Activated CD4-positive, alpha-beta memory T cell treated with anti-CD3 and anti-CD28 coated beads, Interleukin-2, amount 10 ng/mL, durations not matched to agents 7 days and 5 days (primary cell): ENCODE measurements at places on chromosomes 3 and 15.
A peak's percentile ranks its signal among the peaks of the same experiment; 100 is the strongest.

DNA sequence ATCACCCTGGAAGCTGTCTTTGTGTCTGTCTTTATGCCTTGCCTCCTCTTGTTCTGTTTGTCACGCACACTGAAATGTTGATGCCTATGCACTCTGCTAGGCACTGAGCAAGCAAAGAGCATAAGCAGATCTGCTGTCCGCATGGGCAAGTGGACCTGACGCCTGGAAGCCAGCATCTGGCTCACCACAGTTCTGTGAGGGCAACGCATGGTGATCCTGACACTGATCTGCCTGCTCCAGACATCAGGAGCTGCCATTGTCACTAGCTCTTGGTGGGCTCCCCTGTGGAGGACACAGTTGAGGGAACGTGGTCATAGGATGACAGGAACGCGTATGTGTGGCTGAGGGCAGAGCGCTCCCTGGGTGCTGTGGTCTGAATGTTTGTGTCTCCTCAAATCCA lies 234.6 kb downstream of the ADAMTS17 start:
- H3K4me3 ChIP-seq, result no peak overlapping the region
- H3K27ac ChIP-seq, result no peak overlapping the region
- H3K4me1 ChIP-seq, result peaks cover 17% of the 10 kb centered on the region
- H3K27me3 ChIP-seq, result no peaks in the 10 kb centered on the region
- DNase-seq, result no peak
- H3K36me3 ChIP-seq, result no peaks in the 10 kb centered on the region

DNA sequence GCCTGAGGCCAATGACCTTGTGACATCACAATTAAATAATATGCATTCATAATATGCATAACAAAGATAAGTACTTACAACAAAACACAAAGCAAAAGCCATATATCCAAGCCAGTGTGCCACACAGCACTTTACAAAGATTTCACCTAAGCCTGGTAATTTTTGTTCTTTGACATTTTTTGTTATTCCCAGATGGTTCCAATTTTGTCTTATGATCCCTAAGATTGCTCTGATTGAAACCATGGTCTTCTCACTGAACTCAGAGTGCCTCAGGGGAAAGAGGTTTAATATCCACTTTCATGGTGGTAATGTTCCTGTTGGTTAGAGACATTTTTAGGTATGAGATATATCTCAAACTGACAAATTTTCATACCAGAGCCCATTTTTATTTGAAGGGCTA lies 29.1 kb downstream of the RETNLB start:
- no peak for DNase-seq
- no peaks in the 10 kb centered on the region for H3K4me1 ChIP-seq
- H3K4me3 ChIP-seq, result no peak overlapping the region
- peaks cover 1% of the 10 kb centered on the region for H3K27me3 ChIP-seq
- H3K27ac ChIP-seq, result no peak overlapping the region

DNA sequence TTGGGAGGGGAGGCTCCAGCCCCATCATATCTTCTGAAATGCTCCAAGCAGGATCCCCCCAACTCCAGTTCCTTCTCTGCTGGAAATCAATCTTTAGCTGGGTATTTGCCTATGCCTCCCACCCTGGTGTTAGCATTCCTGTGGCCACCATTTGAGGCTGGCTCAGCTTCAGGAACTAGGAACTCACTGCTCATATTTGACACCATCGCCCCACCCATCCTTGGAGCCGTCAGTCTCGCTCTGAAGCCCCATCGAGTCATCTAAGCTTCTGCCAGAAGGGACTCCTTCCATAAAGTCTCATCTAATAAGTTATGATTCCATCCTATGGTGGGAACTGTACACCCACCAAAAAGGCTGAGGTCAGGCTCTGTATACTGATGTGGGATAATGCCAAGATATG lies 26.4 kb downstream of the PRKCD start:
- peaks cover 5% of the 10 kb centered on the region for H3K4me1 ChIP-seq
- H3K4me3 ChIP-seq, result no peak overlapping the region
- no peak for DNase-seq
- H3K27me3 ChIP-seq, result no peaks in the 10 kb centered on the region

DNA sequence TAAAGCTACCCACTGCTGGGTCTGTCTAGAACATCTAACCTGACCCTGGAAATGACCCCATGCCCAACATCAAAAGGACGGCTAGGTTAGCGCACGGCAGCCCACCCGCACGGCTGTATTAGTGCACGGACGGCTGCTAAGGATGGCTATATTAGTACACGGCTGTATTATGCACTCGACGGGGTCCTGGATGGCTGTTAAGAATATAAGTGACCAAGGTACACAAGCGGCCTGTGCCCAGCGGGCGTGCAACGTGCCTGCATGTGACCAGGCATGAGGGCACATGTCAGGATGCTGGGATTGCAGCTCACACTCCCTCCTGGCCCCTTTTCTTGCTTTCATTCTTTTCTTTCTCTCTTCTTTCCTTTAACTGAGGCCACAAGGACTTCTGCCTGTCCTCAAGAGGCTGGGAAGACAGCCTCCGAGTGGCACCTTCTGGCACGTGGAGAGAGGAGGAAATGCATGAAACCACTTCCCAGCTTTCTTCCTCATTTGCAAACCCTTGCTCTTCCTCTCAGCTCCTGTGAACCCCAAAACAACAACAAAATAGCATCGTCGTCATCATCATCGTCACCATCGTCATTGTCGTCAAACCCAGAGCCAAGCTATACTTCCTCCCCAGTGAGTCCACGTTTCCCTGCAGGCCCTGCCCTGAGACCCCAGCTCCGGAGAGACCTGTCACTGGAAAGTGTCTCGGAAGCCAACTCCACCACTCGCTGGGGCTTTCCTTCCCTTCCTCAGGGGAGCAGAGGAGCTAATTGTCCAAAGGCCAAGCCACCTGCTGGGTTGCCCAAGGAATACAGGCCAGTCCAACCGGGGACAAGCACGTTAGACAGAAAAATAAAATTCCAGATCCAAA lies 101.8 kb downstream of the CHSY1 start:
- peaks cover 8% of the 10 kb centered on the region for H3K27me3 ChIP-seq
- no peak for DNase-seq
- no peak overlapping the region for H3K4me3 ChIP-seq
- H3K4me1 ChIP-seq, result peaks cover 48% of the 10 kb centered on the region
- H3K36me3 ChIP-seq, result no peaks in the 10 kb centered on the region
- no peak overlapping the region for H3K27ac ChIP-seq

DNA sequence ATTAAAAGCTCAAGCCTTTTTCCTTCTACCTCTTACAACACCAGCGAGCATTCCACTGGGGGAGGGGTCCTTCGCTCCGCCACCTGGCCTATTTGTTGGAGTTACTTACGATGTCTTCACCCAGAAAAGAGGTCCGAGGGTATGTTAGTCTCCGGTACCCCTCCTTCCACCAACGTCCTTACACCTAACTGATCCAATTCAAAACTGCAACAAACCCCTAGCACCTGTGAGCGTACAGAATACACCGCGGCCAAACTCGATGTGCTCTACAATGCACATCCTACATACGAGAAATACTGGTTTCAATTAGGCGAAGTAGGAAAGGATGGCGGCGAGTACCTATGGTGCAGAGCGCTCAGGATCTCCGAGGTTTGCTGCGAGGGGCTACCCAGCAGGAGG lies 944 bp downstream of the SLITRK3 start:
- H3K4me1 ChIP-seq, result peaks cover 2% of the 10 kb centered on the region
- H3K27ac ChIP-seq, result no peak overlapping the region
- no peak for DNase-seq
- no peaks in the 10 kb centered on the region for H3K36me3 ChIP-seq
- H3K4me3 ChIP-seq, result no peak overlapping the region

- no peaks in the 10 kb centered on the region for H3K4me1 ChIP-seq
- H3K4me3 ChIP-seq, result no peak overlapping the region
- no peaks in the 10 kb centered on the region for H3K36me3 ChIP-seq
- no peak for DNase-seq
- H3K27me3 ChIP-seq, result peaks cover 12% of the 10 kb centered on the region
- H3K27ac ChIP-seq, result no peak overlapping the region
These were observed 151.8 kb downstream of the GMNC start for GRCh38 chr3:190710723-190711122.

DNA sequence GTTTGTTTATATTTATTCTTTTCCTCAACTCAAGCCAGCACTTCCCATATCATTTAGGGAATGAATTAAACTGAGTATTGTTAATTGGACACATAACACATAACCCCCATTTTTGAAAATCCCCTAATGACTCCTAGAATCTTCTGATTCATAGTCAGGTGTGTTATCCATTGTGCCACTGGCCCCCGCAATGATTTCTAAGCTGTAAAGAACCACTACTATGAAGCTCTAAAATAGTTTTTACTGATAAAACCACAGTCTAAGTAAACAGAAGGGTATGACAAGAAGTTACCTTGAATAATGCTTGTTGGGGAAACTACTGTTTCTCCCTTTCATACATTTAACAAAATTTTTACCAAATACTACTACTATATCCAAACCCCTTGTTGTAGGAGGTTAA lies 22.3 kb upstream of the SLC12A8 start:
- no peak overlapping the region for H3K4me3 ChIP-seq
- DNase-seq, result no peak
- H3K27ac ChIP-seq, result no peak overlapping the region
- H3K27me3 ChIP-seq, result no peaks in the 10 kb centered on the region
- peaks cover 13% of the 10 kb centered on the region for H3K4me1 ChIP-seq
- H3K36me3 ChIP-seq, result peaks cover 67% of the 10 kb centered on the region

GRCh38 chr3:177604181-177604580 lies 406.9 kb upstream of the TBL1XR1 start:
- H3K4me3 ChIP-seq, result no peak overlapping the region
- DNase-seq, result no peak
- H3K36me3 ChIP-seq, result peaks cover 3% of the 10 kb centered on the region
- no peak overlapping the region for H3K27ac ChIP-seq

GRCh38 chr15:71219101-71219500 lies 103.8 kb downstream of the THSD4 start:
- no peak for DNase-seq
- no peaks in the 10 kb centered on the region for H3K4me1 ChIP-seq
- no peaks in the 10 kb centered on the region for H3K36me3 ChIP-seq
- H3K4me3 ChIP-seq, result no peak overlapping the region
- H3K27ac ChIP-seq, result no peak overlapping the region
- H3K27me3 ChIP-seq, result peaks cover 3% of the 10 kb centered on the region

- no peaks in the 10 kb centered on the region for H3K27me3 ChIP-seq
- no peaks in the 10 kb centered on the region for H3K4me1 ChIP-seq
- no peak overlapping the region for H3K27ac ChIP-seq
- no peaks in the 10 kb centered on the region for H3K36me3 ChIP-seq
- no peak overlapping the region for H3K4me3 ChIP-seq
These were observed 1025.4 kb downstream of the SQOR start for GRCh38 chr15:46660096-46660842.

GRCh38 chr3:71641674-71642073 lies 58.1 kb upstream of the FOXP1 start:
- no peak for DNase-seq
- peaks cover 5% of the 10 kb centered on the region for H3K36me3 ChIP-seq
- no peaks in the 10 kb centered on the region for H3K4me1 ChIP-seq

- H3K4me1 ChIP-seq, result peaks cover 2% of the 10 kb centered on the region
- peaks cover 1% of the 10 kb centered on the region for H3K27me3 ChIP-seq
- H3K27ac ChIP-seq, result peak overlapping the region; percentile 8
- no peak for DNase-seq
- peaks cover 16% of the 10 kb centered on the region for H3K36me3 ChIP-seq
These were observed 12.5 kb downstream of the IVD start for GRCh38 chr15:40418126-40418525.

DNA sequence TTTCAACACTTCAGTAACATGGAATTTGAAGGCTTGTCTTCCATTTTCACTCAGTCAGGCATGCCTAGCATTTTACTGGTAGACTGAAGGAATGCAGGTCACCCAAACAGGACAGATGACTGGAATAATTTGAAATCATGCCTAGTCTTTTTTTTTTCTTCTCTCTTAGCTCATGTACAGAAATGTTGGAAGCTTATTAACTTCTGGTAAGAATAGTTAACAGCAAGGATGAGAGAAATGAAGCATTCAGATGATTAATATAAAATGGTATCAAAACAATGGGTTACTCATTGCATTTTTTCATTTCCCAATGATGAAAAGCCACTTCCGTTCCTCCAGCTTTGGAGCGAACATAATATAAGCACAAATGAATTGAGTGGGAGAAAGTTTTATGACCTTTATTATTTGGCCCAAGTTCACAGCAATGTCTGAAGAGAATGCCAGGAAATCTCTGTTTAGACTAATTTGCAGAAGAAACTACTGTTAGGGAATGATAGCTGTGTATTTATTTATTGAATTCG lies 431.6 kb upstream of the RASGRP1 start:
- no peak overlapping the region for H3K27ac ChIP-seq
- no peaks in the 10 kb centered on the region for H3K36me3 ChIP-seq
- DNase-seq, result no peak
- H3K4me1 ChIP-seq, result peaks cover 8% of the 10 kb centered on the region
- H3K4me3 ChIP-seq, result no peak overlapping the region
